ENCODE measurements at places on chromosomes 1 and 21.

DNA sequence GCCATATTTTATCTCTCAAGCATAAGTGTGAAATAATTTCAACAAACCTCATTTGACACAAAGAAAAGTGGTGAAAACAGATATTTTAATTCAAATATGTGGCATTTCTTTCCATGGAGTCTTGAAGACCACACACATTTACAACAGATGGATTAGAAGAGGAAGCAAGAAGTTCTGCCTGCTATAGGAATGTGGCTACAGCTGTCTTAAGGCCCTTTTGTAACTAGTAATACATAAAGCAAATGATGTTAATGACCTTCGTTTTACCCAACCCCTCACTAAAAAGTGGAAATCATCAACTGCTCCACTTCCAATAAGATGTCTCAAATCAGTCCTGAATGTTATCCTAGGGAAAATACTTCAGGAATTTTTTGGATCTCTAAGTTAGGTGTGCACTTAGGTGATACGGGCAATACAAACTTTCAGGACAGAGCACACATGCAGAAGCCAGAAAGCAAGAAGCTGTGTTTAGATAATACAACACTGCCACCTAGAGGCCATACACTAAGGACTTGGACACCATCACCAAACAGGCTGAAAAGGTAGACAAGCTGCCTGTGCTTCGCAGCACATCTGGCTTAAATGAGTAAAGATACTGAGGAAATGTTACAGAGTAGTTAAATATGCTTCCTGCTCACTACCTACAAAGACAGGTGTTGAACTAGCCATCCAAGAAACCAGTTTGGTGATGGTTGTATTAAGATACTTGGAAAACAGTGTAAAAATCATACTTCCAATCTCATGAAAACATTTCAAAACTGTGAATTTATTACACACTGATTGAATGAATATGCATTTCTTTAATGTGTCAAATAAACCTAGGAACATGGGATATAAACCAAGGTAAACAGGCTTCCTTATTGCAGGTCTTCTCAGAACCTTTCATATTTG lies 24.4 kb downstream of the RRAGC start:
- peak; percentile 93 for DNase-seq

DNA sequence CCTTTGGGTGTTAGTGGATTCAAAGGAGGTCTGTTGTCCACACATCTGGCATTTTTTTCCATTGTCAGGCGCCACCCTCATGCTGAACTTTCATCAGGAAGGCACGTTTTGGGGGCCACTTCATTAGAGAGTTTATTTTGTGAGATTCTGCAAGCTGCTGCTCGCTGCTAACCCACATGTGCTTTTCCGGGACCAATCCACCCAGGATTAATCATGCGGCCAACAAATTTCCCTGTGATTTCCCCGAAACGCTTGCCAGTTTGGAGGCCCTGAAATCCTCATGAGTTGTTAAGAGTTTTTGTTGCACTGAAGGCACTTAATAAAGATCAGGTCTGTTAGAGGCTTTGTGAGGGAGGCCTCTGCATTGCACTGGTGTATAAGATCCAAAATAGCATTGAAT lies 2.4 kb downstream of the PDPN start:
- no peak for DNase-seq

GRCh38 chr1:56235909-56236510 lies 343.4 kb downstream of the PLPP3 start:
- no peak for DNase-seq

- no peak for DNase-seq
Observed at GRCh38 chr1:41844781-41845272, 73.9 kb downstream of the HIVEP3 start.

- DNase-seq, result no peak
Observed at GRCh38 chr1:19840228-19840627, 25.1 kb upstream of the RNF186 start.

DNA sequence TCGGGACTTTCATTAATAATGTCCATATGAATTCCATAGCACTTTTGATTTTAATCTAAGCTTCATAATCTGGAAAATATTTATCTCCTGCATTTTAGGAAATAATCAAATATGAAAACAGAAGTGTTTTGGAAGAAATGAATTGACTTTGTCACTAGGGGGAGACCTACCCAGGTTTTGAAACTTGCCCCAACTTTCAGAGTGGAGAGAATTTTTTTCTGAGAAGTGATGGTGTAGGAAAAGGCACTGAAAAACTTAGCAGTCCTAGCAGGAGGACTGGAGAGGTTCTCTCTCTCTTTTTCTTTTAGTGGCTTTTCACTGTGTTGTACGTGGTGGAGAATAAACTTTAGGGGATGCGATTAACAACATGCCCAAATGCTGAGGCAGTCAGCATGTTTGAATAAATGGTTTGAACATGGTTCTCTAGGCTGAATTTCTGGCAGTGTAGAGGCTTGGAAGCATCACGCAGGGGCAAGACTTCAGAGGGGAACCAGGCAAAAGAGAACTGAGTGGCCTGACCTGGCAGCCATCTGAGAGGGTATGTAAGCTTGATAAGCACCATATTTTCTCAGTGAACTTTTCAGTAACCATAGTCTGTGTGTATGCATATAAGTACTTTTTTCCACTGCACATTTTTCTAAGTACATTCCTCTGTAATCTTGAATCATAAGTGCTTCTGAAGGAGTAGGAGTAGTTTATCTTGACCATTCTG lies 68.3 kb upstream of the NEK7 start:
- peak; percentile 78 for DNase-seq

- peak; percentile 77 for DNase-seq
Observed at GRCh38 chr1:155940993-155941844, at the start of gene RXFP4. RXFP4 (plus strand) TSS chr1:155941638; CDS start chr1:155941710, 72 bp downstream.

DNA sequence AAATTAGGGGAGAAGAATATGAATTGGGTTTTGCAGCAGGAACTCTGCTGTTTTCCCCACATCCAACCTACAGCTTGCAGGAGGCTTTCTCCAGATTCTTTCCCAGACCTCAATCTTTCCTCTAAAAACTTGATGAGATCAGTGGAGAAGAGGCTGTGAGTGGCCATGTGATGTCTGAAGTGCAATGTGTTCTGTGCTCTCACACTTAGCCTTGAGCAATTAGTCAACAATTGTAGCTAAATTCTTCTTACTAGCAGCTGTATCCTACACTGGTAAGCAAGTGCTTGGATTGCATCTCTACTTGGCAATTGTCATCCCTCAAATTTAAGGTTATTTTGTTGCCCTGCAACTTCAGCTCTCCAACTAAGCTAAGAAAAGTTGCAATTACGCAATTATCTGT lies 807.3 kb upstream of the RGS18 start:
- DNase-seq, result no peak

- no peak for DNase-seq
Observed at GRCh38 chr1:54325703-54326461, 80.3 kb downstream of the SSBP3 start.

GRCh38 chr1:159924025-159924790 lies 1.1 kb downstream of the TAGLN2 start:
- DNase-seq, result peak; percentile 90

GRCh38 chr1:116947092-116947860 lies 37.6 kb downstream of the PTGFRN start:
- no peak for DNase-seq

- peak; percentile 60 for DNase-seq
Observed at GRCh38 chr1:215606564-215607168, 39.6 kb downstream of the KCTD3 start.

- no peak for DNase-seq
Observed at GRCh38 chr1:171110621-171111326, 20.1 kb downstream of the FMO3 start.

DNA sequence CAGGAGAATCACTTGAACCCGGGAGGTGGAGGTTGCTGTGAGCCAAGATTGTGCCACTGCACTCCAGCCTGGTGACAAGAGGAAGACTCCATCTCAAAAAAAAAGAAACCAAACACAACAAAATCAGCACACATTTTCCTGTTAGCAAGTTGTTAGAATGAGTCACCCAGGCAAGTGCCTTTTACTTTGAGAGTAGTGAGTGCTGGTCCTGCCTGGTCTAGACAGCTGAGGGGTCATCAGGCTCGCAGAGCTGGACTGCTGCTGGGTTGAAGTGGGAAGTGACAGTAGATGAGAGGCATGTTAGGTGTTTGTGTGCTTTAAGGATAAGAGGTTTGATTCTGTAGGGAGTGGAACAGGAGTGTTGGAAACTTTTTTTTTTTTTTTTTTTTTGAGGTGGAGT lies 31.9 kb downstream of the GNPAT start:
- DNase-seq, result no peak

DNA sequence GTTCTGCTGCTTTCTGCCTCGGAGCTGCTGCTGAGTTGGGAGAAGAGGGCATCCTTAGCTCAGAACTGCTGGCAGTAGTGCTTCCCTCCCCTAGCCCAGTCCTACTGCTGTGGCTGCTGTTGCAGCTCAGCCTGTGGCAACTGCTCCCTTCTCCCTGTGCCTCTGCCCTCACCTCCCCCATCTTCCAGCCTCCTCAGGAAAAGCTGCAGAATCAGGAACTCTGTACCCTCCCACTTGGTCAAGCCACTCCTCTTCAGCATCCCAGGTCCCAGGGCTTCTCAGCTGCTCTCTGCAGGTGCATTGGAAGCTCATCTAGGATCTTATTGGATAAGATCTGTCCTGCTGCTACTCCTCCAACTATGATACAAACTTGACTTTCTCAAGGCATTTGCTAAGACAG lies 316.7 kb downstream of the BRINP2 start:
- DNase-seq, result no peak

- no peak for DNase-seq
Observed at GRCh38 chr1:5386371-5386770, 605.9 kb downstream of the NPHP4 start.
